ENCODE measurements at places on chromosomes 5 and 9. TPM values are rescaled to one million over a fixed set of nuclear protein-coding genes. Genes with fewer than 3 reads are reported as not detected.

AGXT2 gene
- total RNA-seq, result not detected

SPRY4 gene
- total RNA-seq, result 8.7 TPM

TRIM36 gene
- 0.56 TPM for total RNA-seq

SLCO6A1 gene
- not detected for total RNA-seq

ITGA2 gene
- 71.9 TPM for total RNA-seq

CLINT1 gene
- total RNA-seq, result 85.1 TPM

ENDOG gene
- total RNA-seq, result 14.9 TPM

PRRT1B gene
- not detected for total RNA-seq

LYSMD3 gene
- 18.6 TPM for total RNA-seq

NACC2 gene
- total RNA-seq, result 16.1 TPM

SNCB gene
- total RNA-seq, result 1.3 TPM

ADAMTS19 gene
- total RNA-seq, result under 0.01 TPM

GABRB2 gene
- under 0.01 TPM for total RNA-seq

SVEP1 gene
- total RNA-seq, result 14.4 TPM

ARID3C gene
- under 0.01 TPM for total RNA-seq

IL9 gene
- total RNA-seq, result not detected

LHX6 gene
- under 0.01 TPM for total RNA-seq

S100Z gene
- total RNA-seq, result not detected

MYORG gene
- total RNA-seq, result 1.5 TPM

DOCK2 gene
- total RNA-seq, result 3.4 TPM

IL3 gene
- not detected for total RNA-seq

LHX2 gene
- total RNA-seq, result 0.19 TPM

PAEP gene
- total RNA-seq, result not detected

TNFSF8 gene
- not detected for total RNA-seq

MTX3 gene
- 17.2 TPM for total RNA-seq

EPB41L4B gene
- 3.3 TPM for total RNA-seq
